Activated CD4-positive, CD25-positive, alpha-beta regulatory T cell treated with anti-CD3 and anti-CD28 coated beads, Interleukin-2, amount 50 U/mL, for 72 hours (primary cell): ENCODE measurements at places on chromosomes 11 and 22.

GRCh38 chr11:104332110-104332509, 168.2 kb upstream of the PDGFD start:
- no peak for DNase-seq

GRCh38 chr11:83441171-83441570, 155.0 kb upstream of the CCDC90B start:
- no peak for DNase-seq

DNA sequence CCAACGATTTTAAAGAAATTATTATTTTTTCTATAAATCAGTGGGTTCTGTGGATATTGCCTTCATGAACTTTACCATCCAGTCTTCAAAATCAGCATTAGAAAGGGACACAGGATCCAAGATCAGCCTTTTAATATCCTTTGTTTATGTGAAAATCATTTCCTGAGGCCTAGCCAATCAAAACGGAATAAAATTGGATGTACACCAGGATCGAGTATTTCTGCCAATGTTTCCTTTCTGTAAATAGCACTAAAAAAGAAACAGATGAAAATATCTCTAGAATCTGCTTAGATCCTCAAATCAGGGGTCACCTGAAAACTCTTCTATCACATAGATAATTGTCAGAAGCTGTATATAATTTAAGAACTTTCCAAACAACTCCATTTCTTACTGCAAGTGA, 1598.5 kb downstream of the LRRC4C start:
- DNase-seq = no peak

DNA sequence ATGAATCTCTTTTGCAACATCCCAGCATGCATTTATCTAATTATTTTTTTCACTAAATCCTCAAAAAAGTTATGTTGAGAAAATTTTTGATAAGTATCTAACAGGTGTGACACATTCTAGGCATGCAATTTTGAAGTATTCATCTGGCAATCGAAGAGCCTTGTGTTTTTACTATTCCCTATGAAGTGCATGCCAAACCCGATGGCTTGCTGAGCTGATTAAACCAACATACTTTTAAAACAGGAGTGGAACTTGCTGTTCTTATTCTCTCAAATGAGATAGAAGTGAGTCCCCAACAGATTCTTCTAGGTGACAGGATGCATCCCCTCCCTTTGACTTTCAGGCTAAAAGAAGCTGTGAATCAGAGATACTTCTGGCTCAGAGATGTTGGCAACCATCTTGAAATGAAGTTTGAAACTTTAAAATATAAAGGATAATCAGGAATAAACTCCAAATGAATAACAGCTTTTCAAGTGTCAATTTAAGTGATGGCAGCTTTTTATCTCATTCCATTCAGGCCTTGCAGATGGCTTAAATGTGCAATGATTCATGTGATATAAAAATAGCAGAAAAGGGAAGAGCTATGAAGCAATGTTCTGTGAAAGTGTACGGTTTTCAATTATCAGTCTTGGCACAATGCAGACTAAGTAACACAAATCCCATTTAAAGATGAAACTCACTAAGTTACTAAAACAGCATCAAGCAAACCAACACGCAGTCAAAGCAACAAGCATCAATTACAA, 67.7 kb downstream of the APOL5 start:
- no peak for DNase-seq

GRCh38 chr22:39600491-39601179, 30.1 kb downstream of the CACNA1I start:
- DNase-seq = no peak

GRCh38 chr11:128745311-128746136, 51.7 kb downstream of the FLI1 start:
- no peak for DNase-seq

DNA sequence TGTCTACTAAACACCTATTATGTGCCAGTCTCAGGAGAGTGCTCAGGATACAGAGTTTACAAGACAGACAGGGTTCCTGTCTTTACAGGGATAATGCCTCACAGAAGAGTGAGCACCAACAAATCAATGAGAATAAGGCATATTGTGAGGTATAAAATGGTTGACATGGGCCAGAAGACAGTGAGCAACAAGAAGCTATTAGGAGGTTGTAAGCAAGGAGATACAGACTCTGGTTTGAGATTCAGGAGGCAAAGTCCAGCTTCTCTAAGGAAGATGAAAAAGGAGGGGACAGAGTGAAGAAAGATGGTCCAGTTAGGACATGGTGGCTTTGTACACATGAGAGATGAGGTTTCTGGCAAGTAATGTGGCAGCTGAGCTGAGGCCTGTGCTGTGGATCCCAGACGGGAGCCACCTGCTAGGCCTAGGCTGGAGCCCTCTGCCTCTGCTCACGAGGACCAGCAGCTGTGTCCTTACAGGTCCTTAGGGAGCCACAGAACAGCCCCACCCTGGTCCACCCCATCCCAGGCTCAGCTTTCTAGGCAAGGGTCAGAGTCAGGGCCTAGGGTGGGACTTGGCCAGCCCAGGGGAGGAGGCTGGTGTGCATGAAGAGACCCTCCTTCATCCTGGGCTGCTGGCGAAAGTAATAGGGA, 110.5 kb downstream of the ZNF280B start:
- no peak for DNase-seq

DNA sequence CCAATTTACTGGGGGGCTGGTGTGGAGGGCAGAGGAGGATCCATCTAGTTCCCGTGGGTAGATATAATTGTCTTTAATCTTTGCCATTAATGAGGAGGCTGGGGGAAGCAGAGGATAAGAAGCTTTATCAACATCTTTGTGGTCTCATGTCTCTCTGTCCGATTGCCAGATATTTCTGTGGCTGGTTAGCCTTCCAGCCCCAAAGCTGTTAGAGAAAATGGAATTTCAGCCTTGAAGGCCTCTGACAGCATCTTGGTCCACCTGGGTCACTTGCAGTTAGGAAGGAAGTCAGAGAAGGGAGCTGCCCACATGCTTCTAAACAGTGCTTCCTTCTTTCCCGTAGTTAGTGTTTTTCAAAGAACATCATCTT, 56.9 kb downstream of the ABTB2 start:
- DNase-seq = no peak

GRCh38 chr11:47306484-47306844, 36.5 kb downstream of the MADD start:
- DNase-seq = no peak

DNA sequence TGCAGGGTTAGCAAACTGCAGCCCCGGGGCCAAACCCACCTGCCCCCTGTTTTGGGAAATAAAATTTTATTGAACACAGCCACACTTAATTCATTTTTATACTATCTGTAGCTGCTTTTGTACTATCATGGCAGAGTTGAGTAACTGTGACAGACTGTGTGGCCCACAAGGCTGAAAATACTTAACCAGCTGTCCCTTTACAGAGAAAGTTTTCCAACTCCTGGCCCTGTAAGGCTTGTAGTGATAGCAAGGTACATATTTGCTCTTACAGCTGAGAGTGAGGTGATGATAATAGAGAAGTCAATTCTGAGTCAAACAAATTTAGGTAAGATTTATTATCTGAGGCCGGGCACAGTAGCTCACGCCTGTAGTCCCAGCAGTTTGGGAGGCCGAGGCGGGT, 87.4 kb upstream of the SLC6A5 start:
- DNase-seq = no peak

- DNase-seq = no peak
Observed at GRCh38 chr11:114319716-114320328, 23.6 kb downstream of the NNMT start.

GRCh38 chr22:20793748-20794649, 20.1 kb downstream of the SERPIND1 start:
- no peak for DNase-seq

GRCh38 chr11:69221086-69221485, 65.4 kb downstream of the SMIM38 start:
- no peak for DNase-seq

- no peak for DNase-seq
Observed at GRCh38 chr11:27861706-27862430, 161.6 kb upstream of the BDNF start.

DNA sequence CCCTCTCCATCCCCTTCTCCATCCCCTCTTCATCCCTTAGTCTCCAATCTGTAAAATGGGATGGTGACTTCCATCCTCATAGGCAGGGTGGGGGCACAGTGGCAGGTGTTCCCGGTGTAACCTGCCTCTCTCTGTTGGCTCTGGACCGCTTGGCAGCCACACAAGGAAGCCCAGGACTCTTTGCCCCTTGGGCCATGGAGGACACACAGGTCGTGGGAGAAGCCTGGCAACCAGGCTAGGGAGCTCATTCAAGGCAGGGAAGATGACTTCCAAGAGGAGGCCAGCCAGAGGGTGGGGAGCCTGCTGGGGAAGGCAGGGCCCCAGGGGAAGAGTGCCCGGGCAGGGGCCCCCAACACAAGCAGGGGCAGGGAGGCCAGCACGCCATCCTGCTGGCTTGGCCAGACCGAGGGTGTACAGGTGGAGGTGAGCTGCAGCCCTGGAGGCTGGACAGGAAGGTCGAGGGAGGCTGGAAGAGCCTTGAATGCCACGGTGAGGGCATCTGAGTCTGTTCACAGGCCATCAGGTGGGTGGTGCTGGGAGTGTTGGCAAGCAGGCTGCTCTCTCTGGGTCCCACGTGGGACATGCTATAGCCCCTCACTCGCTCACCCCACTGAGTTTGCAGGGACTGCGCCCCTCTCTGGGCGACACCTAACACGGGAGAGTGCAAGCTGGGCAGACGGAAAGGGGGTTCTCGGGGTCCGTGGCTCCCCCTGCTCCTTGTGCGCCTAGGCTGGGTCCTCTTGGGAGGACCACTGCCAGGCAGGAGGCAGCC, 15.5 kb upstream of the CTSD start:
- peak; percentile 26 for DNase-seq

DNA sequence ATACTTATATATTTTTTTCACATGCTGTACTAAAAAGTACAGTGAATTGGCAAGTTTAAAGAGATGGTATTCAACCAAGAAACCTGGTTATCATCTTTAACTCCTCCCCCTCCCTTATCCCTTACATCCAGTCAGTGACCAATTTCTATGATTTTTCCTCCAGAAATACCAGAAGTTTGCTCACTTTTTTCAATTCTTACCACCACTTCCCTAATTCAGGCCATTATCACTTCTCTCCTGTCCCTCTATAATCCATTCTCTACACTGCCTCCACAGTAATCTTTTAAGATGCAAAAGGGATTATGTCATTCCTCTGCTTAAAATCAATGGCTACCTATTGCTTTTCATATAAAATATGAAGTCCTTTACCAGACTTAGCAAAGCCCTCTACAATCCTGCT, 62.8 kb downstream of the CEP57 start:
- no peak for DNase-seq

DNA sequence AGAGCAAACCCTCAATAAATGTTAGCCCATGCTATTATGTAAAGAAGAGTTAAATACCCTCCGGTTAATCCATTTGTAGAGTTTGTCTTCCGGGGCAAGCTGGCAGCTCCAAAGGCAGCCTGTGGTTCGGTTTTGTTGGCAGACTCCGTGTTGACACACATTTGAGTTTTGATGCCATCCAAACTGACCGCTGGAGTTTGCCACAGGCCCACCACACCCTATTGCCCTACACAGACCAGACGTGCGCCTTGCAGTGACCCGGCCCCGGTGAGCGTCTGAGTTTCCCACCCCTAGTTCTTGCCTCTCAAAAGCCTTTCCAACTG, 25.1 kb downstream of the ELFN2 start:
- DNase-seq = no peak

DNA sequence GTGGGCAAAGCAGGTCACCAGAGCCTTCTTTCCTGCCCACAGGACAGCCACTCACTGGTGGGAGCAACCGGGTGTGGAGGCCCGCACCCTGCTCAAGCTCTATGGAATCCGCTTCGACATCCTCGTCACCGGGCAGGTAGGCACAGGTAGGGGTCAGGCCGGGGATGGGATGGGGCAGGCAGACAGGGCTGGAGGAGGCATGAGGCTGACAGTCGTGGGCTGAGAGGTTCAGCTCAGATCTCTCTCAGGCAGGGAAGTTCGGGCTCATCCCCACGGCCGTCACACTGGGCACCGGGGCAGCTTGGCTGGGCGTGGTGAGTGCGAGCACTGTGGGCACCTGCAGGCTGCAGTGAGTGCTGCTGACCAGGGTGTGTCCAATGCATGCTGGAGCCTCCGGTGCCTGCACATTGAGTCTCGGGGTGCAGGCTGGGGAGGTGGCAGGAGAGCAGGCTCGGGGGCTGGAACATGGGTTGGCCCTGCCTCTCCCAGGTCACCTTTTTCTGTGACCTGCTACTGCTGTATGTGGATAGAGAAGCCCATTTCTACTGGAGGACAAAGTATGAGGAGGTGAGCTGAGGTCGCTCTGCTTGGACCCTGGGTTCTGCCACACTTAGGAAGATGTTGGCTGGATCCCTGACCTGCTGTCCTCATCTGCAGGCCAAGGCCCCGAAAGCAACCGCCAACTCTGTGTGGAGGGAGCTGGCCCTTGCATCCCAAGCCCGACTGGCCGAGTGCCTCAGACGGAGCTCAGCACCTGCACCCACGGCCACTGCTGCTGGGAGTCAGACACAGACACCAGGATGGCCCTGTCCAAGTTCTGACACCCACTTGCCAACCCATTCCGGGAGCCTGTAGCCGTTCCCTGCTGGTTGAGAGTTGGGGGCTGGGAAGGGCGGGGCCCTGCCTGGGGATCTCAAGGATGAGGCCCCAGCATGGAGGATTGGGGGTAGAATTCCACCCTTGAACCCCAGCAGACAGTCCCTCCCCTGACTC, 6.3 kb downstream of the SLC7A4 start:
- DNase-seq = no peak

- DNase-seq = no peak
Observed at GRCh38 chr11:85752201-85752889, 58.6 kb downstream of the SYTL2 start.

GRCh38 chr11:132056689-132057088, 686.3 kb downstream of the NTM start:
- no peak for DNase-seq

DNA sequence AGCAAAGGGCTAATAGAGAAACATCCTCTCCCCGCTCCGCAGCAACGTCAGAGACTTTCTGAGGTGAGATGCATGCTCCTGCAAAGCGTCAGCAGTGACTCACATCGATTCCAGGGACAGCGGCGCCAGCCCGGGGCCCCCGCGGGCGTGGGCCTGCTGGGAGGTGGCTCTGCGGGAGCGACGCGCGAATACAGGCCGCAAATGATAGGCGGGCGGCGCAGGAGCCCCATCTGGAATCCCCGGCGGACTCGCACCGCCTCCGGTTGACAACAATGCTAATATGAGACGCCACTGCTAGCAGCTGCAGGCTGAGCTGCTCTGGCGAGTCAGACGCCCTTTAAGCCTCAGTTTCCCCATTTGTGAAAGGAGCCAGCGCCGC, 557 bp downstream of the RANGAP1 start:
- DNase-seq = peak; percentile 79
